ENCODE measurements at places on chromosomes 2 and 18.

DNA sequence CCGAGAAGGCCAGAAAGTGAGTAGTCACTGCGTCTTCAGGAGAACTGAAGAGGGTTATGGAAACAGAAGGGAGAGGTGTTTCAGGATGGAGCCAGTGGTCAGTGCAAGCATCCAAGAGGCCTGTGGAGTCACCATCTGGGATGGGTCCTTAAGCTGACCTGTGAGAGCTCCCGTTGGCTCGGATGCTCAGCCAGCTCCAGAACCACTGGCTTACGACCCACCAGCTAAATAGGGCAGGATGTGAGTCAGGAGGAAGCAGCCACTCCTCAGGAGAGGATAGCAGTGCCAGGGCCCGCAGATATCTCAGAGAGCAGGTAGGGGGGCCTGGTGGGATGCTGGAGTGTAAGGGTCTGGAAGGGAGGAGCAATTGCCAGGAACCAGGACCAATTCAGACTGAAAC is 63.1 kb upstream of the B3GNT7 start:
- no peak for DNase-seq

- DNase-seq, result no peak
Measured at GRCh38 chr2:47639467-47639866, 143.5 kb upstream of the MSH6 start.

GRCh38 chr2:45897842-45898241 is 246.4 kb downstream of the PRKCE start:
- DNase-seq, result no peak

- DNase-seq, result no peak
Measured at GRCh38 chr2:23008440-23008839, 376.5 kb upstream of the KLHL29 start.

- DNase-seq, result no peak
Measured at GRCh38 chr2:74924463-74925265, 33.8 kb upstream of the POLE4 start.

- peak; percentile 4 for DNase-seq
Measured at GRCh38 chr2:27627963-27628766, 647 bp downstream of the CCDC121 start.

DNA sequence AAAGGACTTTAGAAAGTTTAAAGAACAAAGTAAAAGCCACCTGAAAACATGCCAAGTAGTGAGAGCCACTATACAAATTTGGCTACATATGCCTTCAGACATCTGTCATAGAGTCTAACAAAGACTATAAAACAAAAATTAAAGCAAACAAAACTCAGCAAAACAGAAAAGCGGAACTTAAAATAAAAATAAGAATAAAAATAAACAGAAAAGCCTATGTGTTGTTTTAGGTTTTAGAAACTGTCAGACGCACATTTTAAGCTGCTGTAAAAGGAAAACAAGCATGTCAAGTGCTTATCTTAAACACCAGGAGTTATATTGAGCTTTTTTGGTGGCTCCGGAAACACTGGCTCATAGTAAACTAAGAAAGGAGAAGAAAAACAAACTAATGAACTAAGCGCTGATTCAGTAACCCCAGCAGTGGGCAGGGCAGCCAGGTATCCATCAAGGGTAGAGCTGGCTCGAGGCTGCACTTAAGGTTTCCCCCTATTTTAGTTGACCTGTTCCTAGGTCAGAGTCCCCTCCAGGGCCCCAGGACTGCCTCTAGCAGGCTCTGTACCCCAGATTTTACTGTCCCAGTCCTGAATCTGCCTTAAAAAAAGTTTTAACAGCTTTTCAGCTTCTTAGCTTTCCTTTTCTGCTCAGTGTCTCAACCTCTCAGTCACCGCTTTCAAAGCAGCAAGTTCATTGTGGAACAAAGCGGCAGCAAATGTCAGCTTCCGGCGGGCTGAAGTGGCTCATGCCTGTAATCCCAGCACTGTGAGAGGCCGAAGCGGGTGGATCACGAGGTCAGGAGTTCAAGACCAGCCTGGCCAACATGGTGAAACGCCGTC is 15.4 kb upstream of the RMC1 start:
- peak; percentile 61 for DNase-seq

GRCh38 chr2:99987160-99987559 is 155.2 kb downstream of the AFF3 start:
- DNase-seq, result no peak

DNA sequence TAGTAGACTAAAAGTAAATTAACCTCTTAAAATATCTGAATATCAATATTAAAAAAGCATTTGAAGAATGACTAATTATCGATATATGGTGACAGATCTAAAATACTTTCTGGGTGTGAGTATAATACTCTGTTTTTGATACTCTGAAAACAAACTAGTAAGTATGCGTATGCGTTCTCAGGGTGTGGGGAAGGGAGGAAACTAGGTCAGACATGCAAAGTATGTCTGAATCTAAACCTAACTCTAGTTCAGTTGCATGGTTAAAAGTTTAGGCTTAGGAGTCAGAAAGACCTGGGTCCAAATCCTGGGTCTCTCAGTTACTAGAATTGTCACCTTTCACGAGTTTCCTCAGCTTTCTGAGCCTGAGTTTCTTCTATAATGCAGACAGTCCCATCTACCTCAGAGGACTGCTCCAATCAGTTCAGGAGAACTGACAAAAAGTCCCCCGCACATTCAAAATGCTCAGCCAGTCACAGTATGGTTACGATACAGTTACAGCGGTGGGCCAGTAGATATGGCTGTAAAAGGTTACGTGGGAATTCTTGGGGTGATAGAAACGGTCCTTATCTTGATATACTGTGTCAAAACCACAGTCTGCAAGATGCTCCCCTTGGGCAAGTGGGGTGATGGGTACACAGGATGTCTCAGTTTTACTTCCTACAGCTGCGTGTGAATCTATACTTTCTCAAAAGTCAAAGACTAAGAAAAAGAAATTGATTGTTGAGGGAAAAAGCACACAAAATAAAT is 29.2 kb downstream of the UNC50 start:
- peak; percentile 68 for DNase-seq

GRCh38 chr18:70368903-70369302 is 80.1 kb downstream of the SOCS6 start:
- no peak for DNase-seq

DNA sequence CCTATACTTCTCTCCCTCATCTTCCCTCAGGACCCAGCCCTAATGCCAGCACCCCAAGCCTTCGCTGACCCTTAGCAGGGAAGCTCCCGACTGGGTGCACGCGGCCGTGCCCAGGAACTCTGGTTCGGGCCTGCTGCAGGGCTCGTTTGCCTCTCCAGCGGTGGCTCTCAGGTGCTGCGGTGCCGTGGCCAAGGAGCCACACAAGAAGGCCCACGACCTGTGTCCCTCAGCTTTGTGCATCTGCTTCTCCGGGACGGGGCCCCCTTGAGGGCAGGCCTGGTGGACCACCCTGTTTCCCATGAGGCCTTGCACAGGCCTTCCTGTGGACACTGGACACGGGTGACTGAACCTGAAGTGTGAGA is 17.7 kb downstream of the BOK start:
- DNase-seq, result no peak

DNA sequence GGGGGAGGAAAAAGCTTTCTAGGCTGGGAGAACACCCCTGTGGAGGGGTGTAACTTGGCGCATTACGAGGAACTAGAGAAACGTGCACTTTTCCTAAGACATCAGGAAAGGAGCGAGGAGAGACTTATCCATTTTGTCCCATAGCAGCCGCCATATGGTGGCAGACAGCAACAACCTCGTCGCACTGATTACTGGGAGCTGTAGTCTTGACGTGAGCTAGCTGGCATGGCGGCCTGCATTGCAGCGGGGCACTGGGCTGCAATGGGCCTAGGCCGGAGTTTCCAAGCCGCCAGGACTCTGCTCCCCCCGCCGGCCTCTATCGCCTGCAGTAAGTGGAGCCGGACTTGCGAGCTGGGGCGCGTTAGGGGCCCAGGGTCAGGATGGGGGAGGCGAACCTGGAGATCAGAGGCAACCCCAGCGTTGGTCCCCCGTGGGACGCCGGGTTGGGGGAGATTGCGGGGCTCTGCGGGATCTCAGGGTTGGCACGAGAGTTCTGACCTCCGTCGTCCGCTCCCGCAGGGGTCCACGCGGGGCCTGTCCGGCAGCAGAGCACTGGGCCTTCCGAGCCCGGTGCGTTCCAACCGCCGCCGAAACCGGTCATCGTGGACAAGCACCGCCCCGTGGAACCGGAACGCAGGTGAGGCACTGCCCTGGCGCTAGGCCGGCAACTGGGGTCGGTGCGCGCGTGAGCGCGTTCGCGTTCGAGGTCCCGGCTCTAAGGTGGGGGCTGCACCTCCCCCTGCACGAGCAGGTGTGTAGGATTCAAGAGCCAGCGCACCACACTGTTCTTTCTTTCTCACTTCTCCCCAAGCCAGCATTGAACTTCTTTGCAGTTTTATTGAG is at the start of gene MRPL19:
MRPL19 (plus strand) TSS at position 201 of the 843 bp plus-strand sequence; CDS start at position 226, 25 bp downstream.
- DNase-seq, result peak; percentile 80

DNA sequence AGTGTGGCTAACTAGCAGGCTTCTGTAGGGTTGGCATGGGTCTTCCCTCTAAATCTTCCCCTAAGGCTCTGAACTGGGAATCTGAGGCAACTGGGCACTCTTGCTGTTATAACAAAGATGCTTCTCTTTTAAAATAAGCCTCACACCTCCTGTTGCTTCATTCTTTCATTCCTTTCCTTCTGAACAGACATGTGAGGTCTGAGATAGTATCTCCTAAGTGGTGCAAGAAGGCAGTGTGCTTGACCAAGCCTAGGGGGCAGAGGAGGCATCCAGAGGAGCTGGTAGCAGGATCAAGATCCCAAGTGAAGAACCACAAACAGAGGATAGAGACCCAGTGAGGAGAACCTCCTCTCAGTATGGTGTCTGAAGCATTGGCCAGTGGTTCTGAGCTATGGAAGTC is 90.9 kb downstream of the TTC27 start:
- no peak for DNase-seq

DNA sequence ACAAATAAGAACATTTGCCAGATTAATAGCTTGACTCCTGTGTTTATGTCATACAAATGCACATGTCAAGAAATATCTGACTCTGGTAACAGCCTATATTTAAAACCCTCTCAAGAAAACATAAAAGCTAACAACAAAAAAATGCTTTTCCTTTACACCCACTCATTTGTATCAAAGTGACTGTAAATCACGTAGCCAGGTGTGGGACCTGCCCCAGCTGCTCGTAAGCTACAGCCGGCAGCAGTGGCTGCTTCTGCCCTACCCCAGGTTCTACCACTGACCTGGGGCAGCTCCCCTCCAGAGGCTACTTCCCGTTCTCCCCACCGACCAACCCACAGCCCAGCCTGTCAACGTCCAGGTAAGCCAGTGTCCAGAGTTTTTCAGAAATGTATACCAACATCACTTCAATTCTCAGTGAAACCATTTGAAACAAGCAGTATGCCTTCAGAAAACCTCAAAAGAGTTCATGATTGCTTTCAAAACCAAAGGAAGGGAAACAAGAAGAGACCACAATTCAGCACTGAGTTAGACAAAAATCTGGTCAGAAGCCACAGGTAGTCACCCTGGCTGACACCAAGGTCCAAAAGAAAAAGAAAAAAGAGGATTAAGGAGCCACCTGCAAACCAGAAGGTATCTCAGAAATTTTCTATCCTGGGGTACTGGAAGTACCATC is 40.4 kb downstream of the KIDINS220 start:
- no peak for DNase-seq
